ENCODE measurements at places on chromosomes 2 and 18.

- no peak for DNase-seq
Measured at GRCh38 chr18:35466815-35467623, 30.7 kb downstream of the INO80C start.

DNA sequence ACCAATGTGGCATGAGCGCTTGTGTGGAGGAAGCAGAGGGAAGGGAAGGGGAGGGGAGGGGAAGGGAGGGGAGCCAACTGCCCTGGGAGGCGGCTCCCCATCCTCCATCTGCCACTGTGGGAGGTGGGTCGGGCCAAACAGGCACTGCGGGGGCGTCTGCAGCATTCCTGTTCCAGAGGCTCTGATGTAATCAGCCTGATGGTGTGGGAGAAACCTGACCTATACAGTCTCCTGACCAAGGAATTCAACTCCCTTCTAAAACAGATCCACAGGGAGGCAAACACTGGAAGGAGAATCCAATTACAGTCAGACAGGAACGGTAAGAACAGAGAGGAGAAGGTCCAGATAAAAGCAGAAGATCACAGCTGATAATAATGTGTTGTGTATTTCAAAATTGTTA is 88.8 kb downstream of the CD8B2 start:
- DNase-seq = peak; percentile 54

DNA sequence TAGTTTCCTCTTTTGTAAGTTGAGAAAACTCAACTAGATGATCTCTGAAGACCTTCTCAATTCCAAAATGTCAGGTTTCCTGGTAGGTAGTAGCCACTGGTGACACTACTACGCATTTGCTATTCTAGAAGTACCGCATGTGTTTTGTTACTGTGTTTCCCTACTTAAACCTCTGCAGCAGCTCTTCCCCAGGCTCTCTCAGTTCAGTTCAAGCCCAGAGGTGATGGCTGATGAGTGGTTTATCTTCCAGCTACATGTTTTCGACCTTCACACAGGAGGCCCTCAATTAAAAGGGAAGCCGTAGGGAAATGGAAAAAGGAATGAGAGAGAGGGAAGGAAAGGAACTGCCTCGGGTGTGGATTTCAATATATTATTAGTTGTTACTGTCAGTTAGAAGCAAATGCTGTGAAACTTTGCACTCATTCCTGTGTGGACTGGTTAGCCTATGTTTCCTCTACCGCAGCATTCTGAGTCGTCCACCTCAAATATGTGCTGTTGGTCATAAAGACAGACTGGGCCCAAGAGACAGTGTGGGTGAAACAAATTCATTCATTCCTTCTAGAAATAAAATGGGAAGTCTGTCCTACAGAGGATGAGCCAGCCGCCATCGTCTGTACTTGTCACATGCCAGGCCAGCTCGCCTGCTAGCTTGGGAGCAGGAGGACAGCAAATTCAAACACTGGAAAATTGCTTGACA is 455.2 kb upstream of the RAB12 start:
- DNase-seq = no peak

DNA sequence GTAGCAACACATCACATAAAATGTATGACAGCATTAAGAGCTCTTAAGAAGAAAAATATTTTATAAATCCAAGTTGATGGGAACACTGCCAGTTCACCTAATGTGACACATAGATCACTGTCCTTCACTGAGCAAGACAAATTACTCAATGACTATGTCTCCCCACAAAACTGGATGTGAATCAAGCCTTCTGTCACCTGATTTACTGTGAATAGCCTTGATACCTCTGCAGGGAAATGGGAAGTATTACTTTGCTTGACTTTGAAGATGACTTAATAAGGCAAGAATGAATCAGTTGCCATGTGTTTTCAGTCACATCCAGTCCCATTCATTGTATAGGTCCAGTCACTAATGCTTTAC is 94.6 kb downstream of the NYAP2 start:
- DNase-seq = no peak

DNA sequence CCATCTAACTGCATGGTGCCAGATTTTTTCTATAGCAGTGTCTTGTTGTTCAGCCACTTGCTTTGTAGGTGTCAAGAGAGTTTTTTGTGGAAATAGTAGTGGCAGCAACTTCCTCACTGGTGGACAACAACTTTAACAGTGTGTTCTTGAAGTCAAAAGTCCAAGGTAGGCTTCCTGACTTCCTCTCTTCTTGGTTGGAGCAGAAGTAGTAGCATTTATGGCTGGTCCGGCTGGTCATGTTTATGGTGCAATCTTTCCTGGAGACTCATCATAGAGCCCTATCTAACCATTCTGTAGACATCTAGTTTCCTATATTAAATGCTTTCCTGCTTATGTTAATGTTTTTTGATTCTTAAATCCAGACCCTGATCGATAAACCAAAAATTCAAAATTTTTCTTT is 11.7 kb downstream of the GPR75 start:
- DNase-seq = no peak

GRCh38 chr2:40797120-40797519 is 345.2 kb upstream of the SLC8A1 start:
- DNase-seq = no peak

GRCh38 chr2:112877423-112877822 is 33.5 kb upstream of the IL37 start:
- DNase-seq = no peak

DNA sequence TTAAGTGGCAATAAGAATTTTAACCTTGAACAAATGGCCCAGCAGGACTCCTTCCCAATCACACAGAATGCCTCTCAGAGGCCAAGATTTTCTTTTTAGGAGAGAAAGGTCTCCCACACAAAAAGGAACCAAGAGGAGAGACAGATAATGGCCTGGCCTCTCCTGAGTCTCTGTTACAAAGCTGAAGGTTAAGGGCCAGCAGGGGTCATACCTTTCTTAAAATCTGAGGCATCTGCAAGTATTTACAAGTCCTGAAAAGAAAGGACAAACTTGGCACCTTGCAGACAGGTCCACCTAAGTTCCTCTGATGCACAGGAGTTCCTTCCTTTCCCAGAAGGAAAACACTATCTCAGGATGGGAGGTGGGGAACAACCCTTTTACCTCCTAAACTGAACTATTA is 142.3 kb downstream of the TMEM163 start:
- no peak for DNase-seq

GRCh38 chr2:28681606-28682005 is 70.0 kb upstream of the PPP1CB start:
- no peak for DNase-seq

DNA sequence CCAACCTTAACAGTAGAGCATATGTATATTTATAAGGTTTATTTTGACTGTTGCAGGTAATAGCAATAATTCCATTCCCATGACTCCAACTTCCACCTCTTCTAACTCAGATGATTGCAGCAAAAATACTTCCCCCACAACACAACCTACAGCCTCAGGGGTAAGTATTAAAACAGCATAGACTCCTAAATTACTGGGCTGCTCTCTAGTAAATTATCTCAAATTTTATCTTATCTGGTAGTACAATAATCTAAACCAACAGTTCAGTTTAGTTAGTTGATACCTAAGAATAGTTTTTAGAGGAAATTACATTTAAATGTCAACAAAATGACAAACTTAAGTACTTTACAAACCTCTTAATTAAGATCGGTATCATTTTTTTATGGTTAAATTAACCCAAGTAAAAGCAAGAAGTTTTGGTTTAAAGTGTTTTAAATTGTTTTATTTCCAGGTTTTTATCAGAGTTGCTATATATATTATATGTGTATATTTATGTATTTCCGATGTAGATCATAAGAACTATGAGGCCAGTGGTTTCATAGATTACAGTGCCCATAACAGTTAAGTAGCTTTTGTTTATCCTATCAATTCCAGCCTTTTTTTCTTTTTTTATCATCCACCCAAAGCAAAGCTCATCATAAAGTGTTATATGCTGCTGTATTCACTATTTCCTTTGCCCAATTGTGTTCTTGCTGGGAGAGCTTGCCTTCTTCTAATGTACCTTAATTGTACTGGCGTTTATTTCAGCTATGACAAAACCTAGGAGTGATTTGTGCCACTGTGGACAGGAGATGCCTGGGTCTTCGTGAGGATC is 13.7 kb downstream of the GATA6 start:
- no peak for DNase-seq

- no peak for DNase-seq
Measured at GRCh38 chr2:43853141-43854081, 14.6 kb downstream of the ABCG8 start.

- DNase-seq = no peak
Measured at GRCh38 chr2:181235683-181236459, 221.3 kb upstream of the ITGA4 start.

DNA sequence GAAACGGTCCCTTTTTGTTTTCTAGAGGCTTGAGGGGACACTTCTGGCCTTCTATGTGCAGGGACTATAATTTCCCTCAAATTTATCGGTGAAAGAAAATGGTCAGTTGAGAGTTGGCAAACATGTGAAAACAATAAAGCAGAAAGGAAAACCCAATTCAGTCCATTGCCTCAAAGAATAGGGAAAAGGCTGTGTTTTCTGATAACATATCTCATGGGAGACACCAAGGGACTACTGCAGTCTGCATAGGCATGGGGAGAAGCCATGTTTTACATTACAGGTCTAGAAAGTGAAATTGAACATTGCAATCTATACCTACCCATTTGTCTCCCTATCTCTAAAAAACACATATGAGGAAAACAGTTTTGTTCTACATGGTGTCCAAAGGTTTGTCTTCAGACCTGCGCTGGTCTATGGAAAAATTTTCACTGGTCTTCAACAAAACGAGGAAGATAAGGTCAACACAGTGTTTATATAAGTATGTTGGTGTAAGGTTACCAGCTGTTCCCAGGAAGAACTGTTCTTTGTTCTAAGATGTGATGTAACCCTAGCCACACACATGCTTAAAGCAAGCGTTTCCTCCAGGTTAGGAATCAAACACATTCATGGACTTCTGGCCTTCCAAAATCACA is 179.7 kb downstream of the MREG start:
- DNase-seq = no peak

- DNase-seq = no peak
Measured at GRCh38 chr2:233991196-233991595, 59.3 kb upstream of the SPP2 start.

GRCh38 chr2:24345937-24346336 is 14.4 kb downstream of the ITSN2 start:
- DNase-seq = no peak

- no peak for DNase-seq
Measured at GRCh38 chr2:2086914-2087313, 244.2 kb downstream of the MYT1L start.

- DNase-seq = peak; percentile 77
Measured at GRCh38 chr2:160408173-160408958, 85.2 kb downstream of the RBMS1 start.

GRCh38 chr2:135954020-135954601 is 31.3 kb downstream of the DARS1 start:
- DNase-seq = no peak

- no peak for DNase-seq
Measured at GRCh38 chr18:50578651-50579050, 18.8 kb downstream of the MAPK4 start.

- no peak for DNase-seq
Measured at GRCh38 chr18:60060026-60060425, 160.2 kb downstream of the PMAIP1 start.

- no peak for DNase-seq
Measured at GRCh38 chr2:128558441-128558840, 239.8 kb upstream of the HS6ST1 start.

DNA sequence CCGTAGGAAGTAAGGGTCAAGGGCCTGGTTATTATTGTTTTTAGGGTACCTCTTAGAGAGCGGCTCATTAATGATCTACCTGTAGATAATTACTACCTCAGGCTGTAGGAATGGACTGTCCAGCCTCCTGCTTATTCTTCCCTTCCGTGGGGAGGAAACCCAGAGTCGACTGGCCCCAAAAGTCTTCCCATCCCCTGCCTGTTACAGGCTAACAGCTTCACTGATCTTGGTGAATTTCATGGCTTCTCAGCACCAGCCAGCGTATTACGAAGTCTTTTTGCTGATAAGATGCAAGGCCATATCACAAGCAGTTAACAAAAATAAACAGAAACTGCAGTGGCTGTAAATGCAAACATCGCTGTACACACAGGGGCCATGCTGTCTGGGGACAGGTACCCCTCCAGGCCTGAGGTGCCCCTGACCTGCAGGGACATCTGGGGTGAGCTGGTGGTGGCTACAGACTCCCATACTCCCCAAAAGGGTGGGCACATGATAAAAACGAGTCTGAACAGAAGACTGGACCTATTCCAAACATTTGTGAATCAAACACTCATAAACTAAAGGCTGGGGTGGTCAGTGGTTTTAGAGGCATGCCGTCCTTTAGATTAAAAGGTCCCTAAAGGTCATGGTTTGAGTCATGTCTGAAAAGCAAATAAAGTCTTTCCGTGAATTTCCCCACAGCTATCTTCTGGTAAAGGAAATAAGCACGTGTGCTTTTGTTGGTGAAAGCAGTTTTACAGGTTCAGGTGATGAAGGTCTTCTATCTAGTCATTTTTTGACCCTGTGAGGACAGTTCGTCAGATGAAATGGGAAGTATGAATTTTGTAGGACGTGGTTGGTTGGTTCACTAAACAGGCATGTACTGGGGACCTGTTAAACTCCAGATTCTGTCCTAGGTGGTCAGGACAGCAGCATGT is 36.7 kb downstream of the TTC39C start:
- DNase-seq = peak; percentile 20

GRCh38 chr18:44290366-44290977 is 390.2 kb upstream of the SETBP1 start:
- peak; percentile 11 for DNase-seq

DNA sequence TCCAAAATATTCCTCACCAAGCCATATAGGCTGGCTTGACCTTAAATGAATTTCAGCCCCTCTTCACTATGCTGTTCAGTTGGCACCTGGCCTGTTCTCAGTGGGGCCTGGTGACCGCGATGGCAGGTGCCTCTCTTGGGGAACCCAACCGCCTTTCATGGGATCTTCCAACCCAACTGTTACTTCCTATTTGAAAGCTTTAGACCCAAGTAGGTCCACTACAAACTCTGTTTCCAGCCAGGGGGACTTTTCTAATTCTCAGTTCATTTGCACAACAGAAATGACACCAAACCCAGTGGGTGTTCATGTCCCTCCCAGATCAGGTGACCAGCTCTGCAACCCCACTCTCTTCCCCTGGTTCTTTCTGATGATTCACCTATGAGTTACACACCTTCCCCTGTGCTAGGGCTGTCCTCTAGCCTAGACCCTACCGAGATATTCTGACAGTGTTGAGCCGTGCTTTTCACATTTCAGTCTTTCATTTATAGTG is 35.6 kb upstream of the NDUFV2 start:
- DNase-seq = no peak
